ENCODE measurements at places on chromosomes 1 and 21. TPM values are rescaled to one million over a fixed set of nuclear protein-coding genes. Genes with fewer than 3 reads are reported as not detected.

Gene DCLRE1B
- 6.0 TPM for total RNA-seq

- DNase-seq, result no peak
- no peaks in the 10 kb centered on the region for H3K27me3 ChIP-seq
- H3K4me3 ChIP-seq, result peak overlapping the region; percentile 39
- peak overlapping the region; percentile 94 for H3K27ac ChIP-seq
- H3K4me1 ChIP-seq, result peaks cover 15% of the 10 kb centered on the region
These were observed 357 bp upstream of the TXLNA start for GRCh38 chr1:32179193-32179442.

Gene DIO1
- total RNA-seq, result 7.1 TPM

Gene REN
- not detected for total RNA-seq

Gene ADAMTS4
- 0.32 TPM for total RNA-seq

GRCh38 chr1:19811206-19811851 lies 3.8 kb downstream of the RNF186 start:
- H3K36me3 ChIP-seq, result no peaks in the 10 kb centered on the region
- no peaks in the 10 kb centered on the region for H3K27me3 ChIP-seq
- no peak overlapping the region for H3K4me3 ChIP-seq
- DNase-seq, result peak; percentile 29
- peaks cover 17% of the 10 kb centered on the region for H3K4me1 ChIP-seq

Gene ROR1
- total RNA-seq, result 37.2 TPM

- H3K4me1 ChIP-seq, result no peaks in the 10 kb centered on the region
- H3K36me3 ChIP-seq, result no peaks in the 10 kb centered on the region
- H3K27ac ChIP-seq, result no peak overlapping the region
- no peak for DNase-seq
These were observed 32.9 kb downstream of the IFI44 start for GRCh38 chr1:78682496-78682895.

Gene B3GALT2
- total RNA-seq, result not detected

Gene SPRR2A
- not detected for total RNA-seq

DNA sequence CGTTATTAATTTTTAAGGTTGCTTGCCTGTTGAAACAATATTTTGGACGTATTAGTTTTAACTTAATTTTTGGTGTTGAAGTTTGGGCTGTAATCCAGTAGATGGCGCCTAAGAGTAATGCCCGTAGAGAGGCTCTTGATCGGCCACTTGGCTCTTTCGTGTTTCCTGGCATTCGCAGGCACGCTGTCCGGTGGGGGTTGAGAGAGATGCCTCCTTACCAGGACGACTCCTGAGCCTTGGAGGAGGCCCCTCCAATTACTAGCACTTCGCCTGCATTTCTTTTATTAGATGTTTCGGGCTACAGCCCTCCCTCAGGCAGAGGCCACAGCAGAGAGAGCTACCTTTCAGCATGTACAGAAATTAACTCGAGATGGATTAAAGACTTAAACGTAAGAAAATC lies 12.0 kb downstream of the OR2M4 start:
- H3K27ac ChIP-seq, result no peak overlapping the region
- no peaks in the 10 kb centered on the region for H3K36me3 ChIP-seq
- H3K27me3 ChIP-seq, result no peaks in the 10 kb centered on the region

DNA sequence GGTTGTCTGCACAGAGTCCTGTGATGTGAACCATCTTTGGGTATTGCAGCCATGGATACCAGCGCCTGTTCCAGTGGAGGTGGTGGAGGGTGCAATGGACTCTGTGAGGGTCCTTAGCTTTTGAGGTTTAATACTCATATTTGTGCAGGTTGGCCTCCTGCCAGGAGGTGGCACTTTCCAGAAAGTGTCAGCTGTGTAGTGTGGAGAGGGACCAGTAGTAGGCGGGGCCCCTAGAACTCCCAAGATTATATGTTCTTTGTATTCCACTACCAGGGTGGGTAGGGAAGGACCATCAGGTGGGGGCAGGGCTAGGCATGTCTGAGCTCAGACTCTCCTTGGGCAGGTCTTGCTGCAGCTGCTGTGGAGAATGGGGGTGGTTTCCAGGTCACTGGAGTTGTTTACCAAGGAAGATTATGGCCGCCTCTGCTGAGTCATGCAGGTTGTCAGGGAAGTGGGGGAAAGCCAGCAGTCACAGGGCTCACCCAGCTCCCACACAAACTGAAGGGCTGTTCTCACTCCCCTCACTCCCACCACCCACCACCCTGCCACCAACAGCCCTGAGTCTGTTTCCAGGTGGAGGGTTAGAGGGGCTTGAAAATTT lies 31.2 kb upstream of the ZNF678 start:
- no peaks in the 10 kb centered on the region for H3K4me1 ChIP-seq
- no peak overlapping the region for H3K27ac ChIP-seq
- H3K27me3 ChIP-seq, result no peaks in the 10 kb centered on the region

Gene CYP2J2
- 0.29 TPM for total RNA-seq

Gene KPRP
- total RNA-seq, result not detected

DNA sequence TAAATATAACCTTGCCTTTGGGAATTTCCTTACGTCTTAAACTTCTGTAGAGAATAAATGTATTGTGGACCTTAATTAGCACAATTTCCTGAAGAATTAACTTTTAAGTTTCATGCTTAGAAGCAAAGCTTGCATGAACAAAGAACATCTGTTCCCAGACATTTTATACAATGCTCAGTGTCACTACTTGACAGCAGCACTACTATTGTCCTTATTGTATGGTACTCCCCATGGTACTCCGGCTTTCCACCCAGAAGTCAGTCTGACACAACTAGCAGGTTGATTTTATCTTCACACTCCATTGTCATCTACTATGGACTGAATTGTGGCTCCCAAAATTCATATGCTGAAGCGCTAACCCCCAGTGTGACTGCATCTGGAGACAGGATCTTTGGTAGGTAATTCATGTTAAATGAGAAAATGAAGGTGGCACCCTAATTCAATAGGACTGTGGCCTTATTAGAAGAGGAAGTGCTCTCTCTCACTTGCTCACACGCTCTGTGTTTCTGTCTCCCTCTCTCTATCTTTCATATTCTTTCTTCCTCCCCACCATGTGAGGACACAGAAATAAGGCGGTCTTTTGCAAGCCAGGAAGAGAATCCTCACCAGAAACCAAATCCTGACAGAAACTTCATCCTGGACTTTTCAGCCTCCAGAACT lies 10.7 kb upstream of the OR2B11 start:
- H3K27me3 ChIP-seq, result no peaks in the 10 kb centered on the region
- no peak overlapping the region for H3K27ac ChIP-seq
- no peak overlapping the region for H3K4me3 ChIP-seq
- H3K36me3 ChIP-seq, result no peaks in the 10 kb centered on the region
- H3K4me1 ChIP-seq, result no peaks in the 10 kb centered on the region
- no peak for DNase-seq

Measured in Caco-2 (cell line).